Pericardium fibroblast (primary cell): ENCODE measurements at places on chromosomes 6 and 20. TPM values are rescaled to one million over a fixed set of nuclear protein-coding genes. Genes with fewer than 3 reads are reported as not detected.

The PAX1 gene
- total RNA-seq = not detected in 2 replicates

The SRF gene
- 20.3 and 31.0 TPM in 2 replicates for total RNA-seq

The FOXQ1 gene
- total RNA-seq = not detected in 2 replicates

The CRISP3 gene
- not detected in 2 replicates for total RNA-seq

The SLC17A1 gene
- not detected in 2 replicates for total RNA-seq

The ANKS1A gene
- total RNA-seq = 6.8 and 8.4 TPM in 2 replicates

The UBD gene
- total RNA-seq = not detected in 2 replicates

The GJA10 gene
- total RNA-seq = not detected in 2 replicates

The IL22RA2 gene
- total RNA-seq = not detected in 2 replicates

The RIPOR3 gene
- total RNA-seq = 4.0 and 11.0 TPM in 2 replicates

The C20orf96 gene
- total RNA-seq = 0.51 and 0.93 TPM in 2 replicates

The ADGRF5 gene
- 0.23 and 3.0 TPM in 2 replicates for total RNA-seq

The FAM210B gene
- total RNA-seq = 52.0 and 57.9 TPM in 2 replicates

The SYNGAP1 gene
- 2.6 and 6.2 TPM in 2 replicates for total RNA-seq

The BPIFB2 gene
- not detected in 2 replicates for total RNA-seq

The IFNGR1 gene
- total RNA-seq = 40.8 and 54.8 TPM in 2 replicates

The EDN3 gene
- total RNA-seq = under 0.01 TPM in 2 replicates

The IDH3B gene
- 70.8 and 86.9 TPM in 2 replicates for total RNA-seq

The ECT2L gene
- total RNA-seq = not detected in 2 replicates

The KCNK16 gene
- total RNA-seq = not detected in 2 replicates

The PSMB1 gene
- 205 and 261 TPM in 2 replicates for total RNA-seq

The ELOVL4 gene
- total RNA-seq = 6.7 and 7.7 TPM in 2 replicates

The SERPINB6 gene
- 97.1 and 107 TPM in 2 replicates for total RNA-seq
